ENCODE measurements at places on chromosomes 1 and 21.

GRCh38 chr1:18119289-18119688 lies 11.7 kb downstream of the IGSF21 start:
- no peak for DNase-seq

DNA sequence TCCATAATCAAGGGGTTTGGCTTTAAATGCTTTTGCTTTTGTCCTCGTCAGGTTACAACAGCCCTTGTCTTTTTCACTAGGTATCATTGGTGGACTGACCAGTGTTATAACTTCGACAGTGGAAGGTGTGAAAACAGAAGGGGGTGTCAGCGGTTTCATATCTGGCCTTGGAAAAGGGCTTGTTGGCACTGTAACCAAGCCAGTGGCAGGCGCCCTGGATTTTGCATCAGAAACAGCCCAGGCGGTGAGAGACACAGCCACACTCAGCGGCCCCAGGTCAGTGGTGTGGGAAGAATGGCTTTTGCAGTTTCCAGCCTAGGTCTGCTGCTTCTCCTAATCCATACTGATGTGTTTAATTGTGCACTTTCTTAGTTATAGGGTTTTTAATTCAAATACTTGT lies 157.9 kb downstream of the DHRS3 start:
- no peak for DNase-seq

GRCh38 chr1:51574796-51575195 lies 42.1 kb upstream of the OSBPL9 start:
- no peak for DNase-seq

DNA sequence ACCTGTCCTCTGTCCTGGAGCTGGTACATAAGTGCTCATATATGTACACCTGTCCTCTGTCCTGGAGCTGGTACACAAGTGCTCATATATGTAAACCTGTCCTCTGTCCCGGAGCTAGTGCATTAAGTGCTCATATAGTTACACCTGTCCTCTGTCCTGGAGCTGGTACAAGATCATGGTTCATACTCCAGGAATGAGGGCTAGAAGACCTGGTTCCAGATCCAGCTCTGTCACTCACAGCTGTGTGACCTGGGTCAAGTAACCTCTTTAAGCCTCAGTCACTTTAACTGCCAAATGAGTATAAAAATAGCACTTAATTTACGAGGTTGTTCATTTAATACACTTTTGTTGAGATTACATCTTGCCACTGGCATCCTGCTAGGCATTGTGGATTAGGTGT lies 28.0 kb downstream of the SMYD3 start:
- no peak for DNase-seq

DNA sequence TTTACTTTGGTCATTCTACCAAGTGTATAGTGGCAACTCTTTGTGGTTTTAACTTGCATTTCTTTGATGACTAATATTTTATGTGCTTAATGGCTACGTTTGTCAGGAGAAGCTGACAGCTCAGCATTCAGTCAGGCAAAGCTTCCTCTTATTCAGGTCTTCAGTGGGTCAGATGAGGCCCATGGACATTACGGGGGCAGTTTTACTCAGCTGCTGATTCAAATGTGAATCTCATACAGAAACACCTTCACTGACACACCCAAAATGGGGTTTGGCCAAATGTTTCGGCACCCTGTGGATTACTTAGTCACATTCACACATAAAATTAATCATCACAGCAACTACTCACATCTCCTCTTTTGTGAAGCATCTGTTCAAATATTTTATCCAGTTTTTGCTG lies 104.9 kb upstream of the PLD5 start:
- DNase-seq = no peak

DNA sequence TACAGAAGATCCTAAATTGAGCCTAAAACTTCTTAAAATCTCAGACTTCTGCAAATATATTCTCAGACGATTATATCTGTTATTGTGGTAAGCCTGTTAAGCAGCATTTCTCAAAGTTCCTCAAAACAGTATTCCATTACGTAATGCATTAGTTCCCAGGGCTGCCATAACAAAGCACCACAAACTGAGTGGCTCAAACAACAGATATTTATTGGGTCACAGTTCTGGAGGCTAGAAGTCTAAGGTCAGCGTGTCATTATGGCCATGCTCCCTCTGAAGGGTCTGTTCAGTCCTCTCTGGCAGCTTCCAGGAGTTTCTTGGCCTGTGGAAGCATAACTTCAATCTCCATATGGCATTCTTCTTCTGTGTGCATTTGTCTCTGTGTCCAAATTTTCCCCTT lies 103.5 kb upstream of the ST6GALNAC5 start:
- DNase-seq = no peak

- no peak for DNase-seq
Observed at GRCh38 chr1:206655471-206655882, 20.1 kb downstream of the DYRK3 start.

GRCh38 chr1:95139039-95139438 lies 21.9 kb downstream of the TLCD4 start:
- DNase-seq = no peak

GRCh38 chr1:16484931-16485330 lies 29.2 kb downstream of the RNU1-1 start:
- no peak for DNase-seq

- no peak for DNase-seq
Observed at GRCh38 chr1:226489718-226490425, 58.7 kb upstream of the STUM start.

- DNase-seq = no peak
Observed at GRCh38 chr1:10361515-10361914, 37.3 kb upstream of the PGD start.

DNA sequence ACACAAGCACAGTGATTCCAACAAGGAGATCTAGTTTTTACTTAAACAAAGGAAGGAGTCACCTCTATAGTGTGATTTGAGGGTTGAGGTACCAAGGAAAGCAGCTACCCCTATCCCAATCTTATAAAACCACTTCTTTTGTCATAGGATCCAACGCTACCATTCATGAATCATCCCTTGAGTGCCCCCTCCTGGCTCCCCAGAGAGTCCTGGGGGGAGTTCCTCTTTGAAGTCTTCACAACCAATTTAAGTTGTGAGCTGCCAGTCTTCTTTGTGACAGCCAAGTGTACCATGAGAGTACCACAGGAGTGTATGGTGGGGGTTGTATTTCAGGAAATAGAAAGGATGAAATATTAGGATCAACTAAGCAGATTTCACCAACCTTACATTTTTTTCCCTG lies 39.1 kb upstream of the NHLH2 start:
- DNase-seq = no peak
